ENCODE measurements at places on chromosomes 11 and 22.

DNA sequence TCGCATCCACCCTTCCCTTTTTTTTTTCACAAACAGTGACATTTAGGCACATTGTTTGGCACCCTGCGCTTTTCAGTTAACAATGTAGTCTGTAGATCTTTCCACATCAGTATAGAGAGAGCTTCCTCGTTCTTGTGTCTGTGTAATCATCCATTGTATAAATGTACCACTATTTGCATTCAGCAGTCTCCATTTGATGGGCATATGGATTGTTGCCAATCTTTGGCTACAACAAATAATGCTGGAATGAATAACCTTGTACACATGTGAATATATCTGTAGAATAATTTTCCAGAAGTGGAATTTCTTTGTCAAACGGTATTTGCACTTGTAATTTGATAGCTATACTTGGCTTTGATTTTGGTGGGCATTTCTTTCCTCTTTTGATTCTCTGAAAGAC, 17.1 kb downstream of the MPEG1 start:
- DNase-seq, result no peak

- peak; percentile 18 for DNase-seq
These were observed 101.1 kb downstream of the GRIK4 start for GRCh38 chr11:120612513-120613263.

DNA sequence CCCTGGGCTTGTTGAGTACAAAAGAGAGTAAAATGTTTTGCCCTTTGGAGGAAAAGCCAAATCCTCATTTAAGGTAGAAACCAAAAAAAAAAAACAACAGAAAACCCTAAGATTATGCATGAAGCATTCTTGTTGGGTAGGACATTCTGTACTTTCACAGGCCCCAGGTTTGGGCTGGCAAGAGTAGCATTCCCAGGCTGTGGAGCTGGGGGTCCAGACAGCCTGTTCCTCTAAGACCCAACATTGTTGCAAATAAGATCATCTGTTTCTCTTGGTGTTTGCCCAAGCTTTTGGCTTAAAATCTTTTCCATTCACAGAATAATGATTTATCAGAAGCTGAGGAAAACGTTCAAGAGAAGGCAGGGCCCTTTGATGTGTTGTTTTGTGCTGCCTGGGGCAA, 123.8 kb downstream of the MICAL2 start:
- no peak for DNase-seq

DNA sequence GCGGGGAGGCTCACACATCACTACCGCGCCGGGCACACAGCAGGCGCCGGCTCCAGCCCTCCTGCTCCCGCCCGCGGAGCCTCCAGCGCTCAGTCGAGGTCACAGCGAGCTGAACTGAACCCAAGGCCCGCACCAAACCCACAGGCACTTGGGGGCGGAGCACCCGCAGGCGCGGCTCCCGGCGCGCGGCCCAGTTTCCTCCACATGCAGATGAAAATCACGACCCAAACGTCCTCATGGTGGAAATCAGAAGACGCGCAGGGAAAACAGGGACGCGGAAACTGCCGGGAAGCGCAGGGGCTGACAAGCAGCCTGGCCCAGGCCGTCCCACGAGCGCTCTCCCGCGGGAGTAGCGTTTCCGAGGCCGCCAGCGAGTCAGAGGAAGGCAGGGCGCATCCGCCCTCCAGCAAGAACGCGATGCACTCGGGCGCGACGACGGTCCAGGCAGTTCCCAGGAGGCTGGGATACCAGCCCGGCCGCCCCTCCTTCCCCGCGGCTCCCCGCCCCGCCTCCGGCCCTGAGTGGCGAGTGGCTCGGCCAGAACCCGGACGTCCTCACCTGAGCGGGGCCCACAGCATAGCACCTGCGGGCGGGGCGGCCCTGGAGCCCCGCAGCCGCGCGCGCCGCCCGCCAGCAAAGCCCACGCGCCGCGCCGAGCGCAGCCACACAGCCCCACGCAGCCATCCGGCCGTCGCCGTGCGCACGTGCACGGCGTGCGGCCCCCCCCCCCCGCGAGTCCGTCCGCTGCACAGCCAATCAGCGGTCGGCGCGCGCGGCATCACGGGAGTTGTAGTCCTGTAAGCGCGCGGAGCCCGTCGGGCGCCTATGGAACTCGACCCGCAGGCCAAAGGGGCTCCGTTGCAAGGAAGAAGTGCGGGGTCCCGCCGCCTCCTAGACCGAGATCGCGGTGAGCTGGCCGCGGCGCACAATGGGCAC, at the start of gene HDHD5:
TSS of gene HDHD5 (minus strand) at position 710 of the 936 bp plus-strand sequence. CDS start at position 684, 26 bp downstream.
- DNase-seq, result peak; percentile 94

GRCh38 chr22:20433191-20433590, 4.4 kb downstream of the SCARF2 start:
- DNase-seq, result no peak

- DNase-seq, result no peak
These were observed 8.3 kb upstream of the MICALL1 start for GRCh38 chr22:37897807-37898206.

DNA sequence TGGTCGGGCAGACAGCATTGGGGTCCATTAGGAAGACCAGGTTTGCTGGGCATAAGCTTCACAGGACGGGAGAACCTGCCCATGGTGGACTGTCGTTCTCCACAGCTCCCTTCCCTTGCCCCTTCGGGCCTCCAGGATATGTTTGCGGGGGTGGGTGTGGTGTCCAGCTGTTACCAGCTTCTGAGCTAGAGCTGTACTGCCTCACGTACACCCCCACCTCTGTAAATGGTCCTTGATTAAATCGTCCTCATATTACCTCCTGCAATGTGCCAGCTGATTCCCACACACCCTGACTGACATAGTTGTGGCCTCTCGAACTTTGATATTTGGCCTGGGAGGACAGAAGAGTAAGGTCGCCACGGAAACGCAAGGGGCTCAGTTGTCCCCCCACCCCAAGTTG, 16.2 kb upstream of the BCR start:
- no peak for DNase-seq

DNA sequence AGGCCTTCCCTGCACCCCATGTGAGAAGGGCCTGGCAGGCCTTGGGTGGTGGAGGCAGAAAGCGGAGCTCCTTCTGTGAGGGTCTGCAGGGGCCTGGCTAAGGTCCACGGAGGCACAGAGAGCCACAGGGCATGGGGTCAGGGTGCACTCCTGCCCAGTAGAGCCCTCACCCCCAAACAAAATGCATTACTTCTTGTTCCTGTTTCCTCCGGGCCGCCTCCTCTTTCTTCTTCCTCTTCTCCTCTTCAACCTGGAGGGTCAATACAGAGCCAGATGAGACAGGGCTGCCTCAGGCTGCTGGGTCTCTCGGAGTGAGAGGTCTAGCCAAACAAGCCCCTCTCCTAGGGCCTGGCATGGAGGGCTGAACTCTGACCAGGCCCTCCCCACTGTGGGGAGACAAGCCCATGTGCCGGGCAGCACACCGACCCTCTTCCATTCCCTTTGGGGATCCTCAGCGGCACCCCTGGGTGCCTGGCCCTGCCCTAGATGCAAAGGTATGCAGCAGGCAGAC, 10.3 kb upstream of the NAP1L4 start:
- DNase-seq, result no peak

DNA sequence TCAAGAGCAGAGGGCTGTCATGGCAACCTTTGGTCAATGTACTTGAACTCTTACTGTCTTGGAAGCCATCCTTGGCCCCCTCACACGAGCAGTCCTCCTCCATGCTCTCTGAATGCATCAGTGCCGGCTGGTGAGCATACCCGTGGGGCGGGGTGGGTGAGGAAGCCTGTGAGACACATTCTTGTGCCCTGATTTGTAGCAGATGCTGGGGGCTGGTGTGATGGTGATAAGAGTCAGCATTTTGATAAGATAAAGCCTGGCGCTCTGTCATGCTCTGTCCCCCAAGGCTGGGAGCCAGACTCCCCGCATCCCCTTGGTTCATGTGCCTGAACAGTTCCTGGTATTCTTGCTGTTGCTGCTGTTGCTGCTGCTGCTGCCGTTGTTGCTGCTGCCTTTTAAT, 20.5 kb upstream of the APOA1 start:
- DNase-seq, result no peak

GRCh38 chr22:44277386-44278135, 35.2 kb downstream of the SHISAL1 start:
- no peak for DNase-seq

DNA sequence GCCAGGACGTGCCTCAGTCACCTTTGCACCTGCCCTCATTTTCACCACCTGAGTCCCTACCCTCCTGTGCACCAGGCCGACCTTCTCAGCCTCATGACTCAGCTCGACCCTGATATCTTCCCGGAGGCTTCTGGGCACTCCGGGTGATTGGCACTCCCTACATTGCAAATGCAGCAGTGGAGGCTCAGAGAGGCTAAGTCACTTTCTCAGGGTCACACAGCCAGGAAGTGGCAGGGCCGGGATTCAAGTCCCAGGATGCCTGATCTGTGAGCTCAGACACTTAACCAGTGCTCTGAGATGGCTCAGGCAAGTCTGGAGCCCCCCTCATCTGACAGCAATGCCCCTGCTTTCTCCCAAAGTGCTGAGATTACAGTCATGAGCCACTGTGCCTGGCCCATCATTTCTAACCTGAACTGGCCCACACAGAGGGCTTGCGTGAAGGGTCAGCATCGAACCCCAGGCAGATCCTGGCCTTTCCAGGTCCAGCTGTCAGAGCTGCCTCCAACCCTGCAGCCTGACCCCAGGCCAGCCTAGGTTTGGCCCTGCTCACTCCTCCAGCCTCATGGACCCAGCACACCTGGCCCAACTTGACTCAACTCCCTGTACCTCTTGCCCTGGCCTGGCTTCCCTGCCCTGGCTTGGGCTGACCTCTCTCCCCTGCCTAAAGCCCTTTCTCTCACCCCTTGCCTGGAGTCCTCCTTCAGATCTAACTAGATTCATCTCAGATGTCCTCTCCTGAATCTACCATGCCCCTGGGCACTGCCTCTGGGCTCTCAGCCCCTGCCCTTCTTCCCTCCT, 40.7 kb upstream of the RTL6 start:
- no peak for DNase-seq

DNA sequence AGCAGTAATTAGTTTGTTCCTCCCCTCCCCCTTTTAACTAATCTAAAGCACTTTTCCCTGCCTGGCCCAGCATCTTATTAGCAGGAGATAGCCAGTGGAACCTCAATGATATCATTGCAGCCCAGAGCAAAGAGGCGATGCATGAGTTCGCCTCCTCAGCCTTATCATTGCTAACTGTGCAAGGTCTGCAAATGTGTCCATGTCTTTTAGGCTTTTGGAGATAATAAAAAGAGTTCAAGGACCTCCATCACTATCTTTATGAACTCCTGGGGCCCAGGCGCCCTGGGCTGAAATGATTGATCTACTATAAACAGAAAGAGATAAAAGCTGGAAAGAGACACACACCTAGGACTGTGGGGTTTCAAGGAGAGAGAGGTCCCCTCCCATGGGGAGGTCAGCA, 124.2 kb upstream of the TBCEL start:
- DNase-seq, result no peak

GRCh38 chr11:69554849-69555248, 73.4 kb downstream of the LINC01488 start:
- DNase-seq, result no peak
